ENCODE measurements at places on chromosomes 2 and 18.

GRCh38 chr2:47890711-47891368 is 15.5 kb downstream of the FBXO11 start:
- DNase-seq = no peak

GRCh38 chr2:141707486-141707885 is 423.3 kb downstream of the LRP1B start:
- DNase-seq = no peak

- DNase-seq = no peak
Observed at GRCh38 chr18:56034949-56035348, 447.0 kb upstream of the TCF4 start.

- no peak for DNase-seq
Observed at GRCh38 chr2:223086370-223086981, 34.5 kb downstream of the KCNE4 start.

GRCh38 chr2:15919716-15920434 is 20.5 kb upstream of the MYCN start:
- no peak for DNase-seq

Data from activated CD4-positive, CD25-positive, alpha-beta regulatory T cell (primary cell).